ENCODE measurements at places on chromosomes 7 and 10.

DNA sequence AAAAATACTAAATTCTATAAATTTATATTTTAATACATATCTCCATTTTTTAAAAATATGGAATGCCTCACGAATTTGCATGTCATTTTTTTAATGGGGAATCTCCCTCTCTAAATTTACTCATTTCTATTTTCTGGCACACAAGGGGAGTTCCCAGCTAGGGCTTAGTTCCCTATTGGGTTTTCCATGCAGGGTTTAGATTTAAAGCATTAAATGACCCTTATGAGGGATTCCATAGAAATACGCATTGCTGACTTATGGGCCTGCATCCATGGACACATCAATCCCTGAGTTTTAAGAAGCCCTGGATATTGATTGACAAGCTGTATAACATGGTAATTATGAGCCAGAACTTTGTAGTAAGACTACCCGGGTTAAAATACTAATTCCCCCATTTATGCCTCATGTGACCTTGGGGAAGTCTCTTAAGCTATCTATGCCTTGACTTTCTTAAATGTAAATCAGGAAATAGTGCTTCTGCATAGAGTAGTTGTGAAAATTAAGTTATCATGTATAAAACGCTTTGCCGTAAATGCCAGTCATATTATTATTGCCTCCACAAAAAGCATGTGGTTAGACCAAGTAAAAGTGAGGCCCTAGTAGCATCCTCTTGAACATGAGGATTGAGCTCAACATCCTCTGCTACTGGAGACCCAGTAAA is 78.8 kb upstream of the ANKRD1 start:
- no peak for DNase-seq

- no peak for DNase-seq
These were observed 503.7 kb downstream of the TNS3 start for GRCh38 chr7:47078241-47078640.

- DNase-seq: no peak
These were observed 42.8 kb downstream of the SPOCK2 start for GRCh38 chr10:72045586-72045985.

GRCh38 chr10:126569513-126570244 is 100.8 kb downstream of the C10orf90 start:
- peak; percentile 66 for DNase-seq

DNA sequence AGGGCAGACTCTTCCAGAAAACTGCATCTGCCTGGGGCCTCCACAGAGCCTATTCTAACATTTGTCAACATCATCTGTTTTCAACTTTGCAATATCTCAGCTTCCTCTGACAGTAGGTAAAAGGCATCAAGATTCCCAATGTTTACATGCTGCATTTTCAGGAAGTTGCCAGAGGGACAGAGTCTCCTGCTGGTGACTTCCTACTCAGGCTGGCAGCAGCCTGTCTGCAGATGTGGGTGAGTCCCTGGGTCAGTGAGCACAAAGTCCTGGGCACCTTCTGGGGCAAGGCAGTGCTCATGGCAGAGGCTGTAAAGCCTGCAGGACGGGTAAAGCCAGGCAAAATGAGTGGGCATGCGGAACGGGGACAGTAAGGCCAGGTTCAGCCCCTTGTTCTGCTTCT is 69.4 kb downstream of the EBF3 start:
- no peak for DNase-seq

GRCh38 chr10:124476043-124476725 is 14.6 kb downstream of the LHPP start:
- DNase-seq: no peak

DNA sequence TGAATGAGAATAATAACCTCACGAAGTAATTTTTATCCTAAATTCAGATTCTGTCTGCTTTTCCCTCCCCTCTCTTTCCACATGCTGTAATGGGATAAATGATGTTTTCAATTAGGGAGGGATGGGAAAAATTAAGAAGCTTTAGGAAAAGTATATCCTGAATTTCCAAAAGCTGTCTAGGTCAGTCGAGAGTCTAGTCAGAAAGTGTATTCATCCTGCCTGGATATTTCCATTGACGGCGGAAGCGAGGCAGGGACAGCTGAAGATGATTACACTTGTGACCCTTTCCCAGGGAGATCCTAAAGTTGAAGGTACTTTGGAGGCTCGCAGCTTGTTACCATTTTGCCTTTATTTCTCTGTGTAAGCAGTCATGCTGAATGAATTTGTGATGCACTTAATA is 204.1 kb downstream of the ZNF365 start:
- no peak for DNase-seq

DNA sequence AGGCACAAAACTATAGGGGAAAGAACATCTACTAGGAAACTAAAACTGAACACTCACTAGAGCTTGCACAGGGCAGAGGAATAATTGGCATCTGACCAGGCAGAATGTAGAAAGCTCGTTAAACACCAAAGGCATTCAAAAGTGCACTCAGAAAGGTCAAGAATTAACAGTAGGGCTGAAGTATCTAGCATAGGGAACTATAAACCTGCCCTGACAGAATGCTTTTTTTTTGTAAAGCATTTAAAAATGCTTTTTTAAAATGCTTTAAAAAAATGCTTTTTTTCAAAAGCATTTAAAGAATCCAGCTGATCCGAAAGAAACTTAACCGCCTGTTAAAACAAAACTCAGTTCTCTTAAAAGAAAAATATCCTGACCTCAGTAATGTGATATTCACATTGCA is 74.6 kb upstream of the EGFR start:
- no peak for DNase-seq
